Left lung (tissue), 14 donors: ENCODE measurements at places on chromosomes 16 and 17. TPM values are rescaled to one million over a fixed set of nuclear protein-coding genes. Genes with fewer than 3 reads are reported as not detected.

KCNG4 gene
- total RNA-seq: not detected

TNFRSF17 gene
- total RNA-seq: 1.2 TPM

C16orf92 gene
- not detected for total RNA-seq

GFER gene
- total RNA-seq: 26.1 TPM

SLC13A2 gene
- not detected for total RNA-seq

LDHD gene
- total RNA-seq: 9.9 TPM

FAM234A gene
- total RNA-seq: 63.5 TPM

ZG16 gene
- not detected for total RNA-seq
